ENCODE measurements at places on chromosomes 6 and 20. TPM values are rescaled to one million over a fixed set of nuclear protein-coding genes. Genes with fewer than 3 reads are reported as not detected.

The DOK5 gene
- total RNA-seq = not detected

The ENPP5 gene
- total RNA-seq = not detected

The CLVS2 gene
- total RNA-seq = 0.07 TPM

The RNF182 gene
- 3.8 TPM for total RNA-seq

The MAFB gene
- total RNA-seq = 0.06 TPM

The PGC gene
- not detected for total RNA-seq

The CGA gene
- total RNA-seq = not detected

The TMEM242 gene
- total RNA-seq = 6.8 TPM

The MAS1 gene
- not detected for total RNA-seq

The ADTRP gene
- total RNA-seq = 0.37 TPM

The UBE2C gene
- 249 TPM for total RNA-seq

The CDKAL1 gene
- total RNA-seq = 3.3 TPM

The SLCO4A1 gene
- 10.2 TPM for total RNA-seq

The EPHA7 gene
- total RNA-seq = 0.04 TPM

The SAMD5 gene
- total RNA-seq = 1.1 TPM

The LPIN3 gene
- total RNA-seq = 9.5 TPM

The ELOVL2 gene
- 9.1 TPM for total RNA-seq

The L3MBTL1 gene
- 0.58 TPM for total RNA-seq
